ENCODE measurements at places on chromosomes 1 and 21.

- no peak for DNase-seq
Observed at GRCh38 chr1:12231276-12231595, 1.4 kb downstream of the VPS13D start.

GRCh38 chr1:42983253-42983652 is 24.6 kb upstream of the SLC2A1 start:
- DNase-seq = no peak

DNA sequence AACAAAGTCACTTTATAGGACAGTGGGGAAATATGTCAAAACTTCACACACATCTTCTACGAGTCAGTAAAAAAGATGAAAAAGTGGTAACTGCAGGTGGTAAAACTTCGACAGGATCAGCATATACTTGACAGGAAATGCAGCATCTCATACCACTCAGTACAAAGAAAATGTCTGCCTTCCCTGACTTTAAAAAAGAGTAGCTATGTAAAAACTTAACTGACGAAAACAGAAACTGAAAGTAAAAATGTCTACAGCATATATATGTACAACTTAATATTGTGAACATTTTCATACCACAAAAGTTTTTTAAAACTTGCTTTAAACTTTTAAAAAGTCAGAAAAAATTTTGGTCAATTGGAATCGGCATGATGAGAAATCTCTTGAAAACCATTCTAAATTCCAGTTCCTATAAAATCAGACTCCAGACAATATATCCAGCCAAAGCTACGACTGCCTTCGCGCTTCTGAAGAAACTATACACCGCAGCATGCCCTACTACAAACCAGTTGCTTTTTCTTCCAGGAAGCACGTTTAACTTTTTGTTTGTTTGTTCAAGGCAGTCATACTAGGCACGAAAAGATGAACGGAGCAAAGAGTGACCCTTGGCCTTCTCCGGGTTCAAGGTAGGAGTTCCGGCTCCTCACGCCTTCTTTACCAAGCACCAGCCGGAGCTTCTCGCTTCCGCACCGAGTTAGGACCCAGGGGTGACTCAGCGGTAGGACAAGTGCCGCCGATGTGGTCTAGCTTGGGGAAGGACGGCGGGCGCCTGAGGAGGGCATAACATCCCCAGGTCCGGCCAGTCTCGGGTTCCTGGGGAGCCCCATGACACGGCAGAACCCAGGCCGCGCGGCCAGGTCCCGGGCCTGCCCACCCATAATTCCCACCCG is 612 bp downstream of the PSMA5 start:
- peak; percentile 74 for DNase-seq

GRCh38 chr21:37204580-37204979 is 62.6 kb downstream of the VPS26C start:
- DNase-seq = no peak

DNA sequence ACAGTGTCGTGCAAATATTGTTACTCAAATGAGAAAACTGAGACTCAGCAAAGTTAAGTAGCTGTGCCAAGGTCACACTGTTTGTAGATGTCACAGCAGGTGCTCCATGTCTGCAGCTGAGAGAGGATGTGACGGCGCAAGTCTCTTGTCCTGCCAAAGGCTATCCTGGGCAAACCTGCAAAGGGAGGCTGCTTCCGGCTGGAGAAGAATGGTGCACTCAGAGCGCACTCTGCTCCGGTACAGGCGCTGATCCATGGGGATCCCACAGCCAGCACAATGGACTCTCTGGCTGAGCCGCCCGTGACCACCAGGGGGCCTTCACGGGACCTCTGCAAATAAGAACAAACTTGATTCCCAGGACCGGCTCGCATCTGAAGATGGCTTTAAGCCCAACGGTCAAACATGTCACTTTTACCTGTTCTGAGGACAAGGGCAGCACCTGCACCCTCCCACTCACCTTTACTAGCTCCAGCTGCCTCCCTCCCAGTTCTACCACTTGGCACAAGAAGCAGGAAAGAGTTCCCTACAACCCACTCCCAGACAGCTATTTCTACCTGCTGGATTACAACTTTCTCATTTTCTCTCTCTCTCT is 21.9 kb downstream of the RD3 start:
- peak; percentile 26 for DNase-seq

DNA sequence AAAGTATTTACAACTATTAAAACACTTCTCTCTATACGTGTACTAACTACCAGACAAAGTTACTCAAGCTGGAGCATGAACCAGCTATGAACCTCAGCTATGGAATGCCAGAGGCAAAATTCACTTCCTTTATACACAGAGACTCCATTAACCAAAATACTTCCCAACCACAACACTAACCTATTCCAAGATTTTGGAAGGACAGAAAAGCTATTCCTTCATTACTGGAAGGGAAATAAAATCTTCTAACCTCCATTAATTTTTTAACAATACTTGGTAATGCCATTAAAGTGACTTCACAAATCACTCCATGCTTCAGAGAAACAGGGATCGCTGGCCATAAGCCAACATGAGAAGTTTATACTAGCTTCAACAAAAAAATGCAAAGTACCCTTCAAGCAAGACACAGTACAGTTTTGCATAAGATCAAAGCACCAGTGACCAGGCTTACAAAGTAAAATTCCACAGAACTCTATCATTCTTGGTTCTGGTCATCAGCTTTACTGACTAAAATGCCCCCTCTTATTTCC is 58.0 kb downstream of the PUM1 start:
- no peak for DNase-seq

DNA sequence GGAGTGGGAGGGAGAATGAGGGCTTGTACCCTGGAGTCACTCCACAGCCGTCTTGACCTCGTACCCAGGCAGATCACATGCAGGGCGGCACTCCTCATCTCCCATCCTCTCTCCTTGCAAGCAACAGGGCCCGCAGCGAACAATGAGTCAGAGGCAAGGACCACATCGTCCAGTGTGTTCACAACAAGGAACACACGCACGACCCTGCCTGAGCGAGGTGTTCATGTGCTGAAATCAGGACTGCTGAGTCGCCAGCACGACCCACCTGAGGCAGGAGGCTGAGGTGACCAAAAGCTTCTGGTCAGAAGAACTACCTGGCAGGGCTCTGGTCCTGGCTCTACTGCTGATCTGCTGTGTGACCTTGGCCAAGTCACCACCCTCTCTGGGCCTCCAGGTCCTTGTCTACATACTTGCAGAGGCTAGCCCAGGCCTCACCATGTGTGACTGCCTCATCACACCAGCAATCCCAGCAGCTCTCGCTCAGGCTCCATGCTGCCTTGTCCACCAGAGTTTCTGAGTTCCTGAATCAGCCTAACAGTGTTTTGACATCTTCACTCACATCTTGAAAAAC is 78.0 kb downstream of the SSBP3 start:
- no peak for DNase-seq

- no peak for DNase-seq
Observed at GRCh38 chr1:174584071-174584470, 136.3 kb downstream of the GPR52 start.

GRCh38 chr1:116943438-116943837 is 33.7 kb downstream of the PTGFRN start:
- DNase-seq = no peak

GRCh38 chr1:28111157-28111556 is 22.7 kb upstream of the EYA3 start:
- DNase-seq = peak; percentile 77

- DNase-seq = no peak
Observed at GRCh38 chr1:94887106-94887505, 39.8 kb downstream of the CNN3 start.

GRCh38 chr1:203667616-203668015 is 41.0 kb downstream of the ATP2B4 start:
- DNase-seq = no peak

DNA sequence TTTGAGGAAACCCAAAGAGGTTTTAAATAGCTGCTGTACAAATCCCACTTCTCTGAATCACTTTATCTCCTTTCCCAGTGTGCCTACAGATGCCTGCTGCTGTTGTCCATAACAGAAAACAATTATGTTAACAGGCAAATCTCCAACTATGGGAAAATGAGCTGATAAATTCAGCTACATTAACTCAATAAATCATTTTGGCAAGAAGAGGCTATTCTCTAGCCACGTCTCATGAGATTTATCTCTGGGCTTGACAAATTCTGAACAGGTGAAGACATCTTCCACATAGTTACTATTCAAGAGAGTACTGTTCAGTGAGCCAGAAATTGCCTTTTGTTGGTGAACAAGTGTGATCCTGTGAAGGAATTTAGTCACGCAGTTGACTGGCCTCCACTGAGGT is 327.1 kb upstream of the FMN2 start:
- DNase-seq = no peak

GRCh38 chr1:167795810-167796740 is 74.3 kb downstream of the MPZL1 start:
- no peak for DNase-seq

GRCh38 chr1:55275151-55275748 is 60.1 kb upstream of the USP24 start:
- DNase-seq = no peak

GRCh38 chr1:103112546-103112945 is 4.2 kb upstream of the COL11A1 start:
- no peak for DNase-seq

DNA sequence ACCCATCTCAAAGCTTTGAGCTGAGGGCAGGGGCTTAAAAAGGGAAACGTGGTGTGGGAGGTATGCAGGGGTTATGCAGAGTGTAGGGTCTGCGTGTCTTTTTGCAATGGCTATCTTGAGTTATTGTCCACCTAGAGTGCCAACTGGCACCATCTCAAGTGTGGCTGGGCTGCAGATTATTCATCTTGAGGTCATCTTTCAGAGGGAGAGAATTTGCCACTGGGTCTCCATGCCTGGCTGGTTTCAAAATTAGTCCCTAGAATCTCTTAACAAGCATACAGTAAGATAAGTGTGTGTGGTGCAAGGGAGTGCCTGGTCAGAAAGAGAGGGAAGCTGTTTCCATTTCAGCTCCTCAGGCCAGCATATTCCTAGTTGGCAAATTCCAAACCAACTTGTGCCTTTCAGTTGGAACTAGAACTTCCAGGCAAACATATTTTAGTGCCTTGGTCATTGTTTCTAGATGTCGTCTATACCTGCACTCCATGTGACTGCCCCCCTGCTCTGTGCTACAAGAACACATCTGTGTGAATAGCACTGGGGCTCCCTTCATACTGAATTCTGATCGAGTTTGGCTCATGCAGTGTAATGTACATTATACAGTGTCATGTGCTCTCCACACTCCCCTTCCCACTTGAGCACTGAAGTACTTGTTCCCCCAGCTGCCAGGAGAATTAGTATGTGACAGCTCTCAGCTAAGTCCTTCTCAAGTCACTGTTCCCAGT is 5.0 kb upstream of the OR2T8 start:
- DNase-seq = no peak

DNA sequence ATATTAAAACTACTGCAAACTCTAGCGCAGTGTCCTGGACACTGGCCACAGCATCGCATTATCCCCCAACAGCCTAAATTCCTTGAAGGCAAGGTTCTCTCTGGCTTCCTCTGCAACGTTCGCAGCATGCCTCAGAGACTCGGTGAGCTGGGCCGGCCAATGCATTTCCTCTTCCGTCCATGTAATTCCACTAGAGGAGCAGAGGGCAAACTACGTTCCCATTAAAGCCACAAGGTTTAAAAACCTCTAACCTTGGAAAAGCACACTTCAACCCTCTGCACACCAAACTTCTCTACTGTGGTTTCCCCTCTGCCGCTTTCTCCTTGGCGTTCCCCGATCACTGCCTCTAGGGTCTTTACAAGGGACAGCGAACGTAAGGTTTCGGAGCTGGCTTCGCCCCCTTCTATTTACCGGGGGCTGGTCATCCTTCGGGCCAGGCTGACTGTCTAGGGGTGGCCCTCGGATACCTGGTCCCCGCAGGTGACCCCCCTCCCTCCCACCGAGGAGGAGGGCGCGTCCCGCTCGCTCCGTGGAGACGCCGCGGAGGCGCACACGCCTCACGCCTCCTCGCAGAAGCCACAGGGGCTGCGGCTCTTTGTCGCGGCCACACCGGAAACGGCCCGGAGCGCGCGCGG is 456 bp upstream of the SMYD2 start:
- no peak for DNase-seq

GRCh38 chr1:153404086-153404635 is 12.2 kb upstream of the S100A7A start:
- DNase-seq = no peak

DNA sequence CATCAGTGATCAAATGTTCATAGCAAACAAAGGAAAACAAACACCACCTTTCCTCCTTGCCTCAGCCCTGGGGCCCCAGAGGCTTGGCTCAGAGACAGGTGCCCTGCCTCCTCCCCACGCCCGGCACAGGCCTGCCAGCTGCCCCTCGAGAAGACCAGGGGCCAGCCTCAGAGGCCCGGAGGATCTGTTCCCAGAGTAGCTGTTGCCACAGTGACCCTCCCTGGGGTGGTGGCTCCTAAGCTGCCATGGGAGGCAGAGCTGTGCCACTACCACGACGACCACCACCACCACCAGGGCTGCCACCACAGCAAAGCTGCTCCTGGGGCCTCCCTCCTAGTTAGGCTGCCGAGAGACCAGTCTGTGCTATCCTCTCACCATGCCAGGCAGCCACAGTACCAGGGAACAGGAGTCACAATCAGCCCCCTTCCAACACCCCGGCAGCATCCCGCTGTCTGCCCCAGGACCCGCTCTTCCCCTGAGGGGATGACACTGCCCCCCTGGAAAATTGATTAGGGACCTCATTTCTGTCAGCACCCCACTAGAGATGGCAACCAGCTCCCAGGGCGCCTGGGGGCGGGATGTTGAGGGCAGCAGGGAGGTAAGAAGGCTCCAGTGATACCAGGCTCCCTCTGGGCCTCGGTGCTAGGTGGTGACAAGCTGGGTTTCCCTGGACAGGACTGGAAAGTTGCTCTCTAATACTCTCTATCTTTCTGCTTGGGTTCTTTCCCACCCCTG is 30.5 kb downstream of the KCNC4 start:
- no peak for DNase-seq

DNA sequence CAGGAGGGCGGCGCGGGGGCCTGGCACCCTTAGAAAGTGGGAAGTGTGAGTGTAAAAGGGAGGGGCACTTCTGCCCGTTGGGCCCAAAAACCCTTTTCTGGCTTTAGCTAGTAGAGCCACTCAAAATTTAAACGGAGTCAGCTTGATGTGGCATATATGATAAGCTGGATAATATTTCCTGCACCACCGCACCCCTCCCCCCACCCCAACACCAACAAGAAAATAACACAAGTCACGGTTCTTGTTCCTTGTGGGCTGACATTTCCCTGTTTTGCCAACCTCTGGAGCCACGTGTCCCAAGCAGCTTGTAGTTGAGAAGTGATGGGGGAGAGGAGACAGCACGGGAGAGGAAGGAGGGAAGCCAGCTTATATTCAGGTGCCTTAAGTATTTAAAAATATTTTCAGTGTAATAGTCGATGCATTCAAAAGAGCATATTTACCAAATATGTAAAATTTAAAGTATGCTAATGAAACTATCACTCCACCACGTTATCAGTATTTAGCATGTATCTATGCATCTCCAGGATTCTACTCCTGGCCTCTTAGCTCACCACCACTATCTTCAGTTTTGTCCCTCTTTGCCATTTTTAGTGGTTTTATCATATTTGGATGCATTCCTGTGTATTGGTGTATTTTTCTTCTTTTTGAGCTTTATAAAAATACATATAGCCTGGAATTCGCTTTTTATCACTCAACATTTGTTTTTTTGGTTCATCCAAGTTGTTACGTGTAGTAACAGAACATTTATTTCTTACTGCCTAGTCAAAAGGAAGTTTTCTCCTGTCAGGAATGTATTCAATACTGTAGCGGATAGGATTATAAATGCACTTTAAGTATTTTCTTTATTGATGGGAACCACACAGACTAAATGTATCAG is 773 bp upstream of the DDX59 start:
- peak; percentile 25 for DNase-seq

GRCh38 chr1:176648556-176648955 is 185.6 kb downstream of the PAPPA2 start:
- DNase-seq = no peak
